ENCODE measurements at places on chromosomes 4 and X.

GRCh38 chr4:72919937-72920336 lies 149.6 kb downstream of the COX18 start:
- no peak for DNase-seq

- DNase-seq: no peak
Measured at GRCh38 chr4:154560824-154561231, 2.0 kb upstream of the FGB start.

DNA sequence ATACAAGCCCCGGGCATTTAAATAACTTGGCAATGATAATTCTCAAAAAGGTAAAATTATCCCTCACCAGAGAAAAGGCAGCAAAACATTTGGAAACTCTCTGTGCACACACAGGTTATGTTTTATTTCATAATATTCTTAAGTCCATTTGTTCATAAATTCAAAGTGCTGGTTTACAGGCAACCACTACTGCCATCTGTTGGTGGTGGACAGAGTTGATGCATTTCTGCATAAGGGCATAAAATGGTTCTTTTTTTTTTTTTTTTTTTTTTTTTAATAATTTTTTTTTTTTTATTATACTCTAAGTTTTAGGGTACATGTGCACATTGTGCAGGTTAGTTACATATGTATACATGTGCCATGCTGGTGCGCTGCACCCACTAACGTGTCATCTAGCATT lies 31.5 kb upstream of the IL21 start:
- DNase-seq: no peak

GRCh38 chr4:175369087-175369486 lies 443.0 kb downstream of the GPM6A start:
- DNase-seq: no peak

DNA sequence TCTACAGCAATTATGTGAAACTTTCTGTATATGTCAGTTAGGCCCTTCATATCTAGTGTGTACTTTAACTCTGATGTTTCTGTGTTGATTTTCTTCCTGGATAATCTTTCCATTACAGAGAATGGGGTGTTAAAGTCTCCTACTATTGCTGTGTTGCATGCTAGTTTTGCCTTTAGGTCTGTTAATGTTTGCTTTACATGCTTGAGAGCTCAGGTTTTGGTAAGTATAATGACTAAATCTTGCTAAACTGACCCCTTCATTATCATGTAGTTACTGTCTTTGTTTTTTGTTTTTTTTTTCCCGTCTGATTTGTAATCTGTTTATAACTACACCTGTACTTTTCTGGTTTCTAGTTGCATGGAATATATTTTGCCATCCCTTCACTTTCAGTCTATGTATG lies 63.6 kb upstream of the UGT2B15 start:
- DNase-seq: no peak

- peak; percentile 7 for DNase-seq
Measured at GRCh38 chrX:50691820-50692219, 122.2 kb downstream of the SHROOM4 start.

DNA sequence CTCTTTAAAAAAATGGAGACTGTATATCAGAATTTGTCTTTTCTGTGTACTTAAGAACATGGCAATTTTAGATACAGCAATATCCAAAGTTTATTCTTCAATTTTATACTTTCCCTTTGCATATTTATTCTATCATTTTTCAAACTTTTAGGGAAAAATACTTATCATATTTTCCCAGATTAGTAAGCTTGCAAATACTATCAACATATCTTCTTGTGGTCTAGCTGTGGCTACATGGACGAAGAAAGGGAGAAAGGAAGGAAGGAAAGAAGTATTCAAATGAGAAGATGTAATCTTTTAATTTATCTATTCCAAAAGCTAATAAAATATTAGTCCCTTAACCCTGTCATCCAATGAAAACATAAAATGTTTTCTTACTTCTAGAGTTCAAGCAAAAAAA lies 797.8 kb upstream of the GALNTL6 start:
- DNase-seq: no peak

DNA sequence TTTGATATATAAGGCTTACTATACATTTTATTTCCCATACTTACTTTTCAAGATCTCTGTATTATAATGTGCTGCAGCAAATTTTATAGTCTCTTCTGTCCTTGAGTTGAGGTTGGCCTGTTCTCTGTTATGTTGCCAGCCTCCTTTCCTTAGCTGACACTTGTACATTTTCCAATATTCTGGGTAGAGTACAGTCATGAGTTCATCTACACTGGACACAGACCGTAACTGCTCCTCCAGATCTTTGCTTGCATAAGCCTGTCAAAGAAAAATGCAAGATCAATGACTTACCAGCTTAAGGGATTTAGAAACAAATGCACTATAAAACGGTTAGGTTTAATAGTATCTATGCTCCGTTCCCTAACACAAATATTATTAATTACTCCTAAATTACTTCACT lies 63.2 kb downstream of the VEGFC start:
- no peak for DNase-seq
